ENCODE measurements at places on chromosomes 2 and 18. TPM values are rescaled to one million over a fixed set of nuclear protein-coding genes. Genes with fewer than 3 reads are reported as not detected.

- DNase-seq, result no peak
Measured at GRCh38 chr2:7665880-7666279, 748.7 kb downstream of the RNF144A start.

DNA sequence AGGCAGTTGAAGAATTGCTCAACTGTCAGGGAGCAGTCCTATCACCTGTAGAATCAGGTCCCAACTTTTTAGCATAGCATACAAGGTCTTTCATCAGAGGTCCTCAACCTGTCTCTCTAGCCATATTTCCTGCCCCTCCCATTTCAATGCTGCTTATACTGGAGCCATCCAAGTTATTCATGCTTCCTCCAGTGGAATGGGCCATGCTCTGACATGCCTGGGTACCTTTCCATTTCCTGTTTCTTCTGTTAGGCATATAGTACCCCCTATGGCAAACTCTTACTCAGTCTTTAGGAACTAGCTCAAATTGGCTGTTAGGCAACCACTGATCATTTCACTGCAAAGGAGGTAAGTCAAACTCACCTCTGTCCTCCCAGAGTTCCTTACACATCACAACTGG is 51.0 kb upstream of the ABCA12 start:
- no peak for DNase-seq

DNA sequence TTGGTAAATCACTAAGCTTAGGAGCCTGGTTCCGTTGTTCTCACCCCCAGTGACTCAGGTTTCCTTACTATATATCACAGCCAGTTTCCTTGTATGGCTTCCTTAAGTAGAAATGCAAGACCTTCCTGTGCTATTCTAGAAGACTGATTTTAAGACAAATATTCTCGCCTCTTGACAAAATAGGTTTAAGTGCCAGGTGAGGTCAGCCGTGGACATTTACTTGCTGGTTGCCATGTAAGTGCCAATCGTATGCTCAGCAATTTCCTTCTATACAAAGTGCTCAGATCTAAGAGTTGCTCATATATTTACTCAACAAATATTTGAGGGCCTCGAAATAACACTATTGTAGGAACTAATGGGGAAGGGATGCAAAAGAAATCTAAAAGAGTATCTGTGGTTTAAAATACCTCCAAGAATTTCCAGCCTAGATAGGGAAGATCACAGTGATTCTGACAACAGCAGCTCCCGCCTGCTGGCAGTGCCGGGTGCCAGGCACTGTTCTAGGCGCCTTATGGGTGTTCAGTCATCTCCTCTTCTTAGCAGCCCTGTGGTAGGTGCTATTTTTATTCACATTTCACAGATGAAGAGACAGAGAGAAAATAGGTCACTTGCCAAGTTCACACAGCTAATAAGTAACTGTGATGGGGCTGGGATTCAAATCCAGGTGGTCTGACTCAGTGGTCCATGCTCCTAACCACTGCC is 95.3 kb upstream of the B3GNT7 start:
- no peak for DNase-seq

DNA sequence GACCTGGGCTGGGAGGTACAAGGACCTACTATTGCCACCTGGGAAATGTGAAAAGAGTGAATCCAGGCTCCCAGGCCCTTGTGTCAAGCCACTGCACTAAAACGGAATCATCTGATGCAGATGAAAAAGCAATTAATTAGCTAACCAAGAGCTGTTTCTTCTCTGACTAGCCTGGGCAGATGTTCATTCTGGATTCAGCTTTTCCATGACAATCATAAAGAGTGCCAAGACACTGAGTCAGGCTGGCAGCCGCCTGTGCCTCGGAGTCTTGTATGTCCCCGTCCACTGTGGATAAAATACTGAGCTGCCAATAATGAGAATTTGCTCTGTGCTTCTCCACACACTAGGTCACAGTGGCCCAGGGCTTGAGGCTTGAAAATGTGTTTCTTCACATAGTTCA is 21.7 kb upstream of the LCLAT1 start:
- DNase-seq, result no peak

GRCh38 chr2:64325477-64325851 is 128.5 kb upstream of the LGALSL start:
- no peak for DNase-seq

- DNase-seq, result no peak
Measured at GRCh38 chr2:207933396-207934065, 91.8 kb downstream of the PLEKHM3 start.

DNA sequence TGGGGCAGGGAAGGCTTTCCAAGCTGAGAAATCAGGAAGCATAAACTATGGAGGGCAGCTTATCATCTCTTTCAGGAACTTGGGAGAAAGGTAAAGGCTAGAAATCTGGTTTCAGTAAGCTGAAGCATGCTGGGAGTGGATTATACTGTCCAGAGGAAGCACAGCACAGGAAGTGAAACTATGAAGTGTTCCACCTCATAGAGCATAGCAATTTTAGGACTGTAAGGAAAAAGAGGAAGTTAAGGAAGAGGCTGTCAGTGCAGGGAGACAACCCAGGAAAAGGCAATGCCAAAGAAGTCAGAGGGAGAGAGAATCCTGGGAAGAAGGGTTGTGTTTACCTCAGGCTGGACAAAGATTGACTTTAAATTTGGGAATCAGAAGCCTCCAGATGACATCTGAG is 51.9 kb downstream of the EFEMP1 start:
- no peak for DNase-seq

DNA sequence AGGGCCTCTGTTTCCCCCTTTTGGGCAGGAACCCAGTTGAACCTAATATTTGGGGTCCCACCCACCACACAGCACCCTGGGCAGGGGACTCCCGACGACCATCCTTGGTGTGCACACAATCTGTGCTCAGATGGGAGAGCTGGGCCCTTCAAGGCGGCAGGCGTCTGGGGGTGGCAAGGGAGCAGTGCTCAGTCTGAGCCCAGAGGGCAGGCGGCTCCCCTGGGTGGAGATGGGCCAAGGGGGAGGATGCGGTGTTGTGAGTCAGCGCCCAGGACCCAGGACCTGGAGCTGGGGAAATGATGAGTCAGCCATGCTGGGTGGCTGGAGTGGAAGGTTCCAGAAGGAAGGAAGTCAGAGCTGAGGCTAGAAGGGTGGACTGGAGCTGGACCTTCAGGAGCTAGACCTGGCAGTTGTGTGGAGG is 3.8 kb downstream of the PROM2 start:
- DNase-seq, result no peak

DNA sequence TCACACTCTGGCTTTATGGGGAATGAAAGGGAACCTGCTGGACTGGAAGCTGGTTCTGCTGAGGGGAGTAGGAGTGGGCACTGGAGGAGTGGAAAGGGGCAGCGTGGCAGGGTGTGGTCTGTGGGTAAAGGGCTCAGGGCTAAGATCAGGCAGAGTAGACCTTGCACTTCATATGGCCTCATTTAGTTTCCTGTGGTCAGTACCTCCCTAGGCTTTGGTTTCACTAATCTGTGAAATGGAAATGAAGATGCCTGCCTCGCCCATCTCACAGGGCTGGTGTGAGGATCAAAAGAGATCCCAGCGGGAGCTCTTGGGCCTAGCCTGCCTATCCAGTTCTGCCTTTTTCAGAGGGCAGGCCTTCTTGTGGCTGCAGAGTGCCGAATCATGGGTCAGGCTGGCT is 208.7 kb downstream of the LOXHD1 start:
- no peak for DNase-seq

DNA sequence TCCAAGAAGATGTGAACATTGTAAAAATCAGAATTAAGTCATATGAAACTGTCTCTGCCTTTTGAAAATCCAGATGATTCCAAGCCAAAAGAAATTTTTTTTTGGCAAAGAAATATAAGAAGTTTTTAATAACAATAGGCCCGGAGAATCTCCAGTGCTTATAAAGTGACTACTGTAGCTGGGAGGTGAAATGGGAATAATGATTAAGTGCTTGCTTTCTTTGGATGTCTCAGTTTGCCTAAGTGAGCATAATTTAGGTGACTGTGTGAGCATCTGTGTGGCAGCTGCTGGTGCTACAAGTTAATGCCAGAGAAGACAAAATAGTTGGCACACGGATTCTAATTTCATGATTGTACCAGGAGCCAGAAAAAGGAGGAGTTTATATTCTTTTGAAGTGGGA is 185.0 kb downstream of the LTBP1 start:
- DNase-seq, result no peak

DNA sequence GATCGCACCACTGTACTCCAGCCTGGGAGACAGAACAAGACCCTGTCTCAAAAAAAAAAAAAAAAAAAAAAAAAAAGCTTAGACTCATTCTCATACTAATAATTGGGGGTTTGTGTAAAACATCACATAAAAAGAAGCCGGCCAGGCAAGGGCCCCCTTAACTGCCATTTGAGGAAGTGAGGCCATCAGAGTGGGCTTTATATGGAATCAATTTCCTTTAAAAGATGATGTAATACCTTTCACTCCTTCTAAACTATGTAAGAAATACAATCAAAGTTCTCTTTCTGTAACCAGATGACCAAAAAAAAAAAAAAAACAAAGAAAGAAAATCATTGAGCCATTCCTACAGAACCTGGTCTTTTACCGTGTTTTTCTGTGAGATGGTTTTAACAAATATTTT is 13.1 kb upstream of the GPR55 start:
- no peak for DNase-seq

DNA sequence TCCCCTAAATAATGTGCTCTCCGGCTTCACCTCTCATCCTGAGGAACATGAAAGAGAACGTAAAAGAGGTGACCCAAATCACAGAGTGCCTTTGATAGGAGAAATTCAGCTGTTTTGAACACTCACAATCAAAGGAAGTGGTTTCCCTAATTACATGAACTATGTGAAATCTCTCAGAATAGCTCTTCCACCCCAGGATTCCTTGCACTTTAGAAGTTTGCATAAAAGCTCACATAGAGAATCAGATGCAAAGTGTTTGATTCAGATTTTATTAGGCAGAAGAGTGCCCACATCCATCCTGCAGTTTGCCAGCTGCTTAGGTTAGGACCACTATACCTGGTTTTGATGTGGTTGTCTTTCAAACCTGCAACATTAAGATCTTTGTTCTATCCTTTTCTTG is 61.0 kb downstream of the MAP3K20 start:
- no peak for DNase-seq

DNA sequence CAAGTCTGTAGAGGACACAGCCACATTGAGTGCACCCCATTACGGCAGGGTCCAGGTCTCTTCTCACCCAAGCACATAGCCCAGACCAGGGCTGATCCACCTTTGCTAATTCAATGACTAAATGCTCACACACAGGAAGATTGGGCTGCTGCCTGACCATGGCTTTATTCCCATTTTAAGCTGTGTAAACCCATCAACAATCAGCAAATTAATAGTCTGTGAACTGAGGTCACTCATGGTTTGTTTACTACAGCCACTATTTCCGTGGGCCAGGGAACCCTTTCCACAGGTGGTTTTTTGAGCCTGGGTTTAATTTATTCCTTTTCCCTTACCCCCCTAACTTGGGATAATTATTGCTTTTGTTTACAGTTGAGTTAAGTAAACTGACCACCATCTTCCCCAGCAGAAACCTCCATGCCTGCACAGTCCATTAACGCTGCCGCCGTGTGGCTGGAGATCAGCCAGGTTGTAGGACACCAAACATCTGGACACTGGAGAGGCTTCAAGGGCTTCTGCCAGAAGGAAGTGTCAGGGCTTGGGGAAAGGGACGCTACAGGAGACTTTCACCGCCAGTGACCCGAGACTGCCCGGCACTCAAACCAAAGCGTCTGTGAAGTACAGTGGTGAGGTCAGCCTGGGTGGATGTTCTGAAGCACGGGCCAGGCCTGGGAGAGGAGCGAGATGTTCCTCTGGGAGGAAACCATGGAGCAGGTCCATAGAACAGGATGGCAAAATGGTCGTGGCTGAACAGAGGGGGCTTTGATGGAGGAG is 282.9 kb downstream of the DYSF start:
- DNase-seq, result peak; percentile 61

- no peak for DNase-seq
Measured at GRCh38 chr2:8193686-8194615, 487.9 kb upstream of the ID2 start.

DNA sequence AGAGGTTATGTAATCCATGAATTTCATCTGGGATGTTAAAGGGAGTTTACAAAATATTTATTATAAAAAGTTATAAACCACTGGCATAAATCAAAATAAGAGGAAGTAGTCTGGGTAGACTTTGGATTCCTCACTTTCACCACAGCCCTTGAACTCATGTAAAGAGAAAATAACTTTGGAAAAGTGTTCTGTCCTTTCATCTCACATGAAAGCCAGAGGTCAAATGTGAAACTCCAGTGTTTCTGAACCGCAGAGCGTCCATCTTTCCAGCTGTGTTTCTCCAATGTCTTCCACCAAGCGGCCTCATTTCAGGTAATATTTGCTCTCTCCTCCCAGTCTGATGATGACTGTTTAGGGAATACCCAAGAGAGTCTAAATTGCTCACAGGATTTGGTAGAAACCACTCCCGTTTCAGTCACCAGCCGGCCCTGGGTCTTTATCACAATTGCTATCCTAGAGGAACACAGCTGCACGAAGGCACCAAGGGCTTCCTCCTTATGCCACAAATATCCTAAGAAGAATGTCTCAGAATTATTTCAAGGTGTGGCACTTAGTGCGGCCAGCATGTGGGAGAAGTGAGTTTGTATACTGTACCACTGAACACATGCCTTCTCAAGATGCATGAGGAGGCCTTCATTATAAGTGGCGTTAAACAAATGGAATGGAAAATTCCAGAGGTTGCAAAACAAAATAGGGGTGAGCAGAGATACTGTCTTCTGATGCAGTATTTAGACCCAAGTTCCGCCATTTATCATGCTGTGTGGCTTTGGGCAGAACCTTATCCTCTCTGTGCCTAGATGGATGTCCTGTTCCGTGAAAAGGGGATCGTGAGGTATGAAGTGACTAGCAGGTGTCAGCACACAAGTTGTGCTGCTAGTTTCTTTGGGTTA is 63.8 kb downstream of the ACTR2 start:
- DNase-seq, result no peak

DNA sequence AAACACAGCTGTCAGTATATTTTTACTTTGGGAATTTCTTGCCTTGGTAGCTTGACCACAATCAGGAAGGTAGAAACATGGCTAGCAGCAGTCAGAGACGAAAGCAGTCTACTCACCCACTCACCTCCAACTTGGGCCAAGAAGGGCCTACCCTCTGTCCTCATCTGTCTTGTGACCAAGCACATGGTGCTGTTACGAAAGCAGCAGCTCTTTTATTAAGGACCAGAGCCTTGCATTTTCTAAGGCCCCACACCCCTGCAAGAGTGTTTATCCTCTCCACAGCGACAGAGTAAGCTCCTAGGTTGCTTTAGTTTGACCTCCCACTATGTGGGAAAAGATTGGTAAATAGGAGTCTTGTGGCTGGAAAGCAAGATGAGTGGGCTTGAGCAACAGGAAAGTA is 31.3 kb upstream of the MSTN start:
- peak; percentile 57 for DNase-seq

The NOL4 gene
- total RNA-seq, result 0.58 TPM

The POTEE gene
- total RNA-seq, result 0.45 TPM

The SPR gene
- total RNA-seq, result 14.4 TPM

The ABCA12 gene
- not detected for total RNA-seq

The KLHL30 gene
- 1.1 TPM for total RNA-seq

The DSG2 gene
- 10.8 TPM for total RNA-seq

The GLI2 gene
- 14.4 TPM for total RNA-seq
